ENCODE measurements at places on chromosomes 3 and 15.

DNA sequence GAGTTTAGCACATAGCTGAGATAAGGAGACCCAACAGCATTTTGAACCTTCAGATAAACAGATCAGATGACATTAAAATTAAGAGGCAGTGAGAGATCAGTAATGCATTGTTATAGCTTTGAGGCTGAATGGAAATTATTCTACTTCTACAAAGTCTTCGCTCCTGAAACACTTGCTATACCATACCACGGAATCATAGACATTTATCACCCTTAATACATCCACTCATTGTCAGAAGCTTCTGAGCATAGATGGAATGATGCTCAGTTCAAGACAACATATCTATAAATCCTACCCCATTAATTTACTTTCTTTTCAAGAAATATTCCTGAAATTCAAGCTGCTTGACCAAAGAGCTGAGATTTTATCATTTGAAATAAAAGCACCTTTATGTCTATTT is 266.7 kb downstream of the C3orf38 start:
- DNase-seq = no peak

DNA sequence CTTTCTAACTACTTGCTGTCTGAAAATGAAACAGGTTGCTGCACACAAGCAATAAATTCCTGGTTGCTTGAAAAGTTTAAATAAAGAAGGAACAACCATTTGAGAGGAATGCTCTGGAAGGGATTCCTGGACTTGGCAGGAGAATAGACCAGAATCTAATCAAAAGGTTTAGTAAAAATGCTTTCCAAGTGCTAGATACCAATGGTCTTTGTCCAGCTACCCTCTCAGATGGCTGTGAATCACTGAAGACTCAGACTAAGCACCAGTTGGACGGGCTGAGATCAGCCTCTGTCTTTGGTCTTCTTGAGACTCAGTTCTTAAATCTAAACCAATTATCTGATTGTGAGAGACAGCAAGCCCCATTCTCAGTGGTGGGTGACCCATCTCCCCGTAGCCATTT is 27.7 kb upstream of the LPP start:
- DNase-seq = no peak

DNA sequence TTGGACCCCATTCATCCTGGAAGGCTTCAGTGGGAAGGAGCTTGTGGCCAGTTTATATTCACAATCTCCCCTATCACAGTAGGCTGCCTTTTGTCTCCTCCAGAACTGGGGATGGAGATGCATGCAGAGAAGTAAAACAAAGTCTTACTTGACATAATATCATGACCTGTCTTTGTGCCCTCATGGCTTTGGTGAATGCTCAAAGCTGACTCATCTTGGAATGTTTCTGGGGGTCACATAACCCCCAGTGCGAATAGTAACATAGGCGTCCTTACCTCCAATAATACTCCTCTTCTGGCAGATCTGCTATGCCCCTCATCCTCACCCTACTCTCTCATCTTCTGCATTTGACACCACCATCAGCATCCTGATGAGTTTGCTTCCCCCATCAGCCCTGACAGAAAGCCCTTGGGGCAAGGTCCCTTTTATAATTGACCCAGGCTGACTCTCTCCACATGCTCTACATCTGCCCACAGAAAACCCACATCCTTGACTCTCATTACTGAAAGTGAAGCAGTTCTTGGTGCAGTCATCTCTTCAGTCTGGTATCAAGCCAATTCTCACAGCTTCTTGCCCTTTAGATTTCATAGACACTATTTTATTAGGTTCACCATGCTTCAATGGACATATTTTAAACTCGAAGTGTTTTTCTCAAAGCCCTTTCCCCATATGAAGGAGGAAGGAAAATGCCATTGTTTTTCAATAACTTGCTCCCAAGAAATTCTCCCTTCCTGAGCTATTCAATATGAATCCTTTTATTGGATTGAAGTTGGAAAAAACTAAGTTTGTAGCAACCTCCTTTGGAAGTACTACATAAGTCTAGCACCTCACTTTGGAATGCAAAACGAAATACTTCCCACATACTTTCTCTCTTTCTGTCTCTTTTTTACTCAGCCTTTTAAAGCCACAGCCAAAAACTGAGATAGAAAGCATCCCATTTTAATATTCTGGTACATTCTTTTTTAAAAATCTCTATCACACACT is 36.6 kb downstream of the OSTN start:
- no peak for DNase-seq

DNA sequence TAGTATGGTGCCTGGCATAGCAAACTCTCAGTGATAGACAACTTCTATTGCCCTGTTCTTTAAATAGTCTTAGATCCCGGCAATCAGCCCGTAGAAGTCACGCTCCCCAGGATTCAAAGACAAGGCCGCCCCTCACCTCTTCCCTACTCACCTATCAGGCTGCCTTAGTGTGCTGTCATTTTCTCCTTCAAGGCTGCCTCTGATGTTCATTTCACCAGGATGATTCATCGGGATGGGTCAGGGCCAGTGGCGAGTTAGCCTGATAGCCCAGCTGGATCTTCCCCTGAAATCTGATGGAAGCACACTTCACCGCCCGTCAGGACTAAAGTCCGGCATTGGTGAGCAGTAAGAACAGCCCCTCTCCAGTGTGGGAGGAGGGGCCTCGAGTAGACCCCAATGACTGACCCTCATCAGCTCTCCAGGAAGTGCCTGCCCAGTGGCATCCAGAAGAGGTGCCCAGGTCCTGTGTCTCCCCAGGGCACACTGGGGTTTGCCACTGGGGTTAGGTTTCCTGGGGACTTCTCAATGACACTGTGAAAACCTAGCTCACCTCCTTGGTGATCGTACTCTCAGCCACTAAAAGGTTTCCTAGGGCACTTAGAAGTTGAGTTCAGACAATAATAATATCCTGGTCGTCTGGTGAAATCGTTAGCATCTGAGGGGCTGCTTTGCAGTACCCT is 37.5 kb downstream of the TPM1 start:
- no peak for DNase-seq

GRCh38 chr15:60255390-60255789 is 142.4 kb downstream of the ANXA2 start:
- DNase-seq = no peak

DNA sequence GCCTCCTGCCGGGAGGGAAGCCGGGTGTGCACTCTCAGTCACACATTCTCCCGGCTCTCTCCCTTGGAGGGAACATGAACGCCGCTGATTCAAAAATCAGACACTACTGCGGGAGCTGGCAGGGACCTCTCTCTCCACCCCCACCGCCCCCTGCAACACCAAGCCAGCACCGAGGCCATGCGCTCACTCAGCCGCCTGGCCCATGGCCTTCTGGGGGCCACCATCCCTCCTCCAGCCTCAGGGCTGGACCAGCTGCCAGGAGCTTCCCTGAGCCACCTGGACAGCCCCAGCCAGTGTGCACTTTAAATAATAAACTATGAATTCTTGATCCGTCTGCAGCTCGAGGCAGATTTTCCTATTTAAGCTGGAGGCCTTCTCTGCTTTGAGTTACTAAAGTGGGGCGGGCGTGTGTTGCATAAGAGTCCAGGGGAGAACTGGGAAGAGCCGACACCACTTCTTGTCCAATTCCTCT is 30.6 kb downstream of the ADAMTS17 start:
- no peak for DNase-seq

Measured in SIG-M5 (cell line).